Astrocyte of the spinal cord (primary cell): ENCODE measurements at places on chromosomes 16 and 17.
A peak's percentile ranks its signal among the peaks of the same experiment; 100 is the strongest.

DNA sequence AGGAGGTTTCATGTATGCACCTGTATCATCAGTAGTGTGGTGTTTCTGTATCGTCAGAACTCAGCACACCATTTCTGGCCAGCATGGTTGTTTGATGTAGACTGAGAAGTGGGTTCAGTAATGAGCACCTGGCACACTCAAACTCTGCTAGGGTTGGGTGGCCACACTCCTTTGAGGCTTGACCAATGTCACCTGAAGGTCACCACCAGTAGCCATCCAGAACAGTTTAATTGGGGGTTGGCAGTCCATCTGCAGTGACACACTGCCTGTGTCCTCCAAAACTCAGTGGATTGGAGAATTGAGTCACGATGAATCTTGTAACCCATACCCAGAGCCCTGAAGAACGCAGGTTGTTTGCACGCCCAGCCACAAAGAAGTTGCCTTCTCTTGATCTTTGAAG, 86.8 kb upstream of the HSBP1 start:
- DNase-seq = no peak

DNA sequence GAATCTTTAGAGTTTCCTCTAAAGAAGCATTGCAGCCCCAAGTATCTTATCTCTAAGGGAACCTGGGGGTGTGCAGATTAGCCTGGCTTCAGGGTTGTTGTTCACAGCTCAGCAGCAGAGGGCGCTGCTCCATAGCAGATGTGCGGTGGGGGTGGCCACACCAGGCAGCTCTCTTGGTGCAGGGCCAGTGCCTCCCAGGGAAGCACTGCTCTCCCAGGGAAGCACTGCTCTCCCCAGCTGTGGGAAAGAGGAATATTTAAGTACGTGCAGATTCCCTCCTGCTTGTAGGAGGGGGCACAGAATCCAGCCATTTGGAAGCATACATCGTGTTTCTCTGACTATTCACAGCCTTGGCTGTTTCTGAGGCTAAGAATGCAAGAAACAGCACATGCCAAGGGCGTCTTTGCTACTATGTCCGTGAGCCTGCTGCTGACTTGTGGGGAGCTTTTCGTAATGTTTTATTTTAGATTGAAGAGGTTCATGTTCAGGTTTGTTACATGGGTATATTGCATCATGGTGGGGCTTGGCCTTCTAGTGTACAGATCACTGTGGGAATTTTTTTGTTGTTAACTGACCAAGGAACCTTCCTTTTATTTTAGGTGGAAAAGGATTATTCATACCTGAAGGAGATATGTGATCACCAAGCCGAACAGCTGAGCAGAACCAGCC, 217.8 kb downstream of the SPECC1 start:
- DNase-seq = peak; percentile 84

GRCh38 chr16:2584729-2585650, 47.2 kb downstream of the PDPK1 start:
- DNase-seq = peak; percentile 11

GRCh38 chr17:66689221-66689620, 145.7 kb upstream of the CACNG5 start:
- no peak for DNase-seq

DNA sequence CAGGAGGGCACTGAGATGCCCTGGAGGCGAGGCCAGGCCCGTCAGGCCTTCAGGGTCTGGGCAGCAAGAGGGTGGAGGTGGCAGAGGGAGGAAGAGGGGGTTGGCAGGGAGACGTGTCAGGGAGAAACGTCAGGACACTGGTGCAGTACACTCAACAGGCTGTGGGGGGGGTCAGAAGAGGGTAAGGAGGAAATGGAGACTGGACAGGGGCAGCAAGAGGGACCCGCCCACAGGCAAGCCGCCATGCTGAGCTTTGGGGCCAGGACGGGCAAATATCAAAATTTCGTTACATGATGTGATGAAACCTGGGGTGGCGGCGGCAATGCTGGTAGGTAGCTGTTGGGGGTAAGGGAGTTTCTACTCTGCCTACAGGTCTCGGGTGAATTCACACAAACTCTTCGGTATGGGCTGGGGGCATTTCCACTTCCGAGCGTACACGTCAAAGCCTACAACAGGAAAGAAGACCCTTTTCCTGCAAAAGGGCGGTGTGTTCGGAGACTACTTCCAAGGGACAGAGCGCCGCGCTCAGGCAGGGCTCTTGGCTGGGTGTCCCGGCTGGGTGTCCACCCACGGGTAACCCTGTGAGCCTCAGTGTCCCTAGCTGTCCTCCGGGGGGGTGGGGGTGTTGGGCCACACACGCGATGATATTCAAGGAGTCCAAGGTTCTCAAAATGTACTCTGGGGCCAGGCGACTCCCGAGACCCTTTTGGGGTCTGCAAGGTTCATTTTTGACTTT, 43.3 kb upstream of the ATP2A3 start:
- DNase-seq = no peak

- DNase-seq = peak; percentile 43
Measured at GRCh38 chr16:12416136-12416787, 387.4 kb downstream of the CPPED1 start.

DNA sequence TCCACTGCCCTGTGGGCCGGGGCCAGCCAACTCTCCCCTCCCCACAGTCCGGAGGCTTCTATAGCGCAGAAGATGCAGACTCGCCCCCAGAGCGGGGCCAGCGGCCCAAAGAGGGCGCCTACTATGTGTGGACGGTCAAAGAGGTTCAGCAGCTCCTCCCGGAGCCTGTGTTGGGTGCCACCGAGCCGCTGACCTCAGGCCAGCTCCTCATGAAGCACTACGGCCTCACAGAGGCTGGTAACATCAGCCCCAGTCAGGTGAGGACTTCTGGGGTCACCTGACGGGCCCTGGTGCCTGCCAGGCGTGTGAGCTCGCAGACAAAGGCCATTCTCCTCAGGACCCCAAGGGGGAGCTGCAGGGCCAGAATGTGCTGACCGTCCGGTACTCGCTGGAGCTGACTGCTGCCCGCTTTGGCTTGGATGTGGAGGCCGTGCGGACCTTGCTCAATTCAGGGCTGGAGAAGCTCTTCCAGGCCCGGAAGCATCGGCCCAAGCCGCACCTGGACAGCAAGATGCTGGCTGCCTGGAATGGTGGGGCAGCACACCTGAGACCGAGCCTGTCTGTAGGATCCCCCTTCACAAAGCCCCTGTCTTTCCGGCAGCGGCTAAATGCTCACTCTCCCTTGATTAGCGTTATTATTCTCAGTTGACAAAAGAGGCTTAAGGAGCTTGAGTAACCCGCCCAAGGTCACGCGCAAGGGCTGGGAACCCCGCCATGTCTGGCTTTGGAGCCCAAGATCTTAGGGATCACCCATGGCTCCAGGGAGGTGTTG, 3.9 kb downstream of the SPATA20 start:
- peak; percentile 81 for DNase-seq

DNA sequence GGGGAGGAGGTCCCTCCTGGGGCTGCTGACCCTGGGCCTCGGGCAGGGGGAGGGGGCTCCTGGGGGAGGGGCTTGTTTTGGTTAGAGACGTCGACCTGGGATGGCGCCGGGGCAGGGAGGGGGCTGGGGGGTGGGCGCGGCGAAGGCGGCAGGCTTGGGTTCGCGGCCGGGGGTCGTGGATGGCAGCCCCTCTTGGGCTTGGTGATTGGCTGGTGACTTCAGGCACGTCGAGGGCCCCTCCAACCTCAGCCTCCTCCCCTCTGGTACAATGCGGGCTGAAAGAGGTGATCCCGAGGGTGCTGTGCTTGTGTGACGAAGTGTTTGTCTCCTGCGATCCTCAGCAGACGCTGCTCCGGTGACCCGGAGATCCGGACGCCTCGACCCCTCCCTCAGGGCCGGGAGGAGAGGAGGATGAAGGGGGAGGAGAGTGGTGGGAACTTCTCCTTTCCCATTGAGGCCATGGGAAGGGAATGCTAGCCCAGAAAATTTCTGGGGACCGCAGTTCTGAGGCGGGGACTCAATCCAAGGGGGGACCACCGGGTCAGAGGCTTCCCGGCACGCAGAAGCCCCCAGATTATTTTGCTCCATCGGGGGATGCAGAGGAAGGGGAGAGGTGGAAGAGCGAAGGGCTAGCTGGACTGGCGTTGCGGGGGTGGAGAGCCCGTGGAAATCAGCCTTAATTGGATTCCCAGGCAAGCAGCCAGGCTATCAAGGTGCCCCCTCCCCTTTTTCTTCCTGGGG, 43.9 kb downstream of the RAI1 start:
- DNase-seq = no peak
